ENCODE measurements at places on chromosomes 6 and 20. TPM values are rescaled to one million over a fixed set of nuclear protein-coding genes. Genes with fewer than 3 reads are reported as not detected.

PMEPA1 gene
- total RNA-seq, result 1.0 TPM

DNA sequence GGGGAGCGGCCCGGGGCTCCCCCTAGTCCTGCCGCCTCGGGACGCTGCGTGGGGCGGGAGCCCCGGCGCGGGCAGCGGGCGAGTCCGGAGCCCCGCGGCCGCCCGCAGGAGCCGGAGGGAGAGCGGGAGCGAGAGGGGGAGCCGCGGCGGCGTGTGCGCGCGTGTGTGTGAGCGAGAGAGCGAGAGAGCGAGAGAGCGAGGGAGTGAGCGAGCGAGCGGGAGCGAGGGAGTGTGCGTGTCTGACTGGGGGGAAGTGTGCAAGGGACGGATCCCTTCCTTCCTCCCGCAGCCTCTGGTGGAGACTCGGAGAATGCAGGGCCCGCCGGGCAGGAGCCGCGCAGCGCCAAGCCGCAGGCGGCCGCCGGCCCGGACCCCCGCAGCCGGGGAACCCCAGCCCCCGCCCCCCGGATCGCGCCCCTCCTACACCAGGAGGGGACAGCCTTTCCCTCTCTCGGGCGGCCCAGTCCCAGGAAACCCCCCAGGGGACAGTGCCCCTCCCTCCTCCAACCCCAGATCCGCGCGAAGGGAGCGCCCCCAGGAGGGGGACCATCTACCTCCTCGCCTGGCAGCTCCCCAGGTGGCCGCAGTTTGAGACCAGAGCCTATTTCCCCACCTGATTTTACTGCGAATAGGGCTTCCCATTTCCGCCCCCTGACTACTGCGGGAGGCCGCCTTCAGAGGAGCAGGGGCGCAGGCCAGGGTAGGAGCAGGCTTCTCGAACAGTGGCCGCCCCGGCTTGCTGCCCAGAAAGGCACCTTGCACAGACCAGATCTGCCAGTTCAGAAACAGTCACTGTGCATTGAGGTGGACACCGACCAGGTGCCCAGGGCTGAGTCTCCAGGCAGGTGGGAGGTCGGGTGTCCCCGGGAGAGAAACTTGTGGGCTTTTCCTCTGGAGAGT is at the start of gene CDH22:
Gene CDH22, minus strand, starts transcription at position 241 of the 900 bp plus-strand sequence. CDS start 57,204 bp downstream, outside the sequence.
- DNase-seq, result no peak

- no peak for DNase-seq
Observed at GRCh38 chr20:17576215-17576614, 6.3 kb downstream of the DSTN start.

- no peak for DNase-seq
Observed at GRCh38 chr6:140095532-140095931, 721.1 kb upstream of the CITED2 start.

- DNase-seq, result no peak
Observed at GRCh38 chr6:126540161-126540560, 200.2 kb downstream of the CENPW start.

DNA sequence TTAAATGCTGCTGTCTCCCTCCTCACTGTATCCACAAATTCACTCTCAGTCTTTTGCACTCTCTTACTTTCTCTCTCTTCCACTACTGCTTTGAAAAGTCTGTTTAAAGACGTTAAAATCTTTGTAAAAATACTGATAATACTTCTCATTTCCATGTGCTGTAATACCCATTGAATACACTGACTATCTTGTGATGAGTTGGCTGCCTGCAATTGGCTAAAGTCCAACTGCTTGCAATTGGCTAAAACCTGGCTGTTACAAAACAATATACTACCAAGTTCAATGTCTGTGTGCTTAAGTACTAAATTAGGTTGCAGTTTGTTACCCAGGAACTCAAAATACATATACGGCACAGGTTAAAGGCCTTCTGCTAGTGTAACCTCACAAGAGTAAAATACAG is 264.8 kb downstream of the THBS2 start:
- no peak for DNase-seq

- DNase-seq, result no peak
Observed at GRCh38 chr6:107488875-107489635, 862 bp upstream of the SOBP start.

DNA sequence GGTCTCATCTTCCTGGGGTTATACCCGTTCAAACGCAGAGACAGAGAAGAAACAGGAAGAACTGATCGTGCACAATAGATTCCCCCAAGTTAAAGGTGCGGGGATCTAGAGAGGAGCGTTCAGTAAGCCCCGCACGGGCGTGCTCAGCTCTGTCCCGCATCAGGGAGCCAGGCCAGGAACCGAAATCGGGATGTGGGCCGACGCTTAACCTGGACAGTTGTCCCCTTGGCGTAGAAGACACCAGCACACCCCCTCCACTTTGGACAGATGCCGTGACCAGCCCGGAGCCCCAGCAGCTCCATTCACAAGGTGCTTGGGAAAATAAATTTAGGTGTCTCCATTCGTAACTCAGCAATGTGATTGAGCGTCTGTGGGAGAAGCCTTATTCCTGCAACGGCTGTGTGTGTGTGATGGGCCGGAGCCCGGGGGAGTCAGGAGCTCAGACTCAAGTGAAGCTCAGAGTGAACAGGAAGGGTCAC is 24.0 kb upstream of the GATA5 start:
- no peak for DNase-seq

DNA sequence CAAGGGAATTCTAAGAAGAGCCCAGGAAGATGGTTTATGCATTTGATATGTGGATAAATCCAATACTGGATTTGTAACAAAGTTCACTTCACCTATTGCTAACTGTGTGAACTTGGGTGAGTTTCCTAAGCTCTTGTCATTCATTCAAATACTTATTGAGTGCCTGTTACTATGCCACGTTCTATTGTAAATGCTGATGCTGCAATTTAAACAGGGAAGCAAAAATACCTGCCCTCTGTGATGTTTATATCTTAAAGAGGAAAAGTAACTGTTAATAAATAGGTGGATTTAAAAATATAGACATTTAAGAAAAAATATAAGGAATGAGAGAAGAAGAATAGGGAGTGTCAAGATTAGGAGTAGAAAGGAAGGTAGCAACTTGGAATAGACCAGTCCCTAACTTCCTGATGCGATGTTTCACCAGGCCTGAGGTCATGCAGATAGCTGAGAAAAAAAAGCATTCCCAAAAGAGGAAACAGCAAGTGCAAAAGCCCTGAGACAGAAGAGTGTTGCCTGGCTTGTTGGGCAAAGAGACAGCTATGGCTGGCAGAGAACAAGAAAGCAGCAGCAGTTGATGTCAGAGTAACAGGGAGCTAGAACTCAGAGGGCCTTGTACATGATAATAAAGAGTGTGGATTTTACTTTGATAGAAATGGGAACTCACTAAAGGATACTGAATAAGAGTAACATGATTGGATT is 54.3 kb upstream of the TCF21 start:
- no peak for DNase-seq

DNA sequence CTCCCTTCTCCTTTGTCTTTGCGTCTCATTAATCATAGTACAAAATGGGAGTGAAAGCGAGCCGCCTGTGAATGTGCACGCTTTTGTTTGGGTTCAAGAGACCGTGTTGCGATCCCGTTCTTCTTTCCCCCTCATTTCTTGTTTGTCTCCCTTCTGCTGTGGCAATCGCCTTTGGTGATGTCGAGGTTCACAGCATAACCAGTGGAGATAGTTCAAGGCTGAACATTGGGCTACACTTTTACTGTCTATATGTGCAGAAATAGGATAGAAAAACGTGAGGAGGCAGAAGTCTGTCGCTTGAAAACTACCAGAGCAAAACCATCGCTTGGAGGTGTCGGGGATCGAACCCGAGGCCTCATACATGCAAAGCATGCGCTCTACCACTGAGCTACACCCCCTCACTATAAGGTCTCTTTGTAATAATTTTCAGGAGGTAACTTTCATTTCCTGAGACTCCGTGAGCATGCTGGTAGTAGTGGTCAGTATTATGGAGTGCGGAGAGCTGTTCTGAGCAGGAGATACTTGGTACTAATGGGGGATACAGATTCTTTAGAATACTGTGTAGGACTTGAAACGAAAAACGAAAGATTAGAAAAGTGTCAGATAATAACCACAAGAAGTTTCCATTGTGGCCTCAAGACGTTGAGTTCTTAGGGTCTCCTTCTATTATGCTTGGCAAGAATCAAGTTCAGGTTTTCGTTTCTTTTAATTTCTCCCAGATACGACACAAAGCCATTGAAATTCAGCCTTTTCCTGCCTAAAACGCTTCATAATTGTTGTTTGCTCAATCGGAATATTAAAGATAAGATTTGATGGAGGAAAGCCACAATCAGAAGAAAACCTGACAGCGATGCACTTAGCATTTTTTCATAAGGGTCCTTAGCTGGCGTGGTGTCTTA is 106.6 kb downstream of the TRIM27 start:
- DNase-seq, result no peak

Measured in thymus (tissue), 14 donors.